Stimulated activated CD4-positive, alpha-beta T cell treated with anti-CD3 and anti-CD28 coated beads, Interleukin-4, amount 100 ng/mL, for 48 hours (primary cell): ENCODE measurements at places on chromosomes 11 and 22.

DNA sequence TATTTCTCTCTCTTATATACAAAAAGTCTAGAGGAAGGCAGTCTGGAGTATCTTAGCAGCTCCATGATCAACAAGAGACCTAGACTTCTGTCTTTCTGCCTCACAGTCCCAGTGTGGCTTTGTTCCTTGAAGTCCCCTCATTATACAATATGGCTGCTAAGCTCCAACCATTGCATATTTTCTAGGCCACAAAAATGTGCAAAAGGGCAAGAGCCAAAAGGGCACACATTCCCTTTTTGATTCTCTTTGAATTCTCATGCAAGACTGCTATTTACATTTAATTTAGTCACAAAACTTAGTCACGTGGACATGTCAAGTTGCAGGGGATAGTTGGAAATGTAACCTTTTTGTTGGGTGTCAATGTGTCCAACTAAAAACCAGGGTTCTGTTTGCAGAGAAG lies 64.2 kb upstream of the OLFML1 start:
- DNase-seq, result no peak

DNA sequence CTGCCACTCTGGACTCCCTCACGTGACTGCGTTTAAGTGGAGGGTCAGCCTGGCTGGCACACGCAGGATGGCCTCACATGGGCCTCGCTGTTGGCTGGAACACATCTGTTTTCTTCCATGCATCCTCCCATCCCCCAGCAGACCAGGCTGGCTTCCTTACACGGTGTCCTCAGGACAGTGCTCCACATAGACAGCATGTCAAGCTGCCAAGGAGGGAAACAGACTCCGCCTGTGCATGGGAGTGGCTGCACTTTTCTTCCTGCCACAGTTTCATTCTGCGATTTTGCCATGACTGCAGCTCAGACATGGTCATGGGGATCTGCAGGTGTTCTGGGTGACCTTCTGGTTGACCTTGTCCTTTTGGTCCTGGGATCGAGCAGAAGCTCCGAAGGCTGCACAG lies 344.2 kb downstream of the SHANK2 start:
- DNase-seq, result no peak

- DNase-seq, result no peak
These were observed 603.0 kb upstream of the CADM1 start for GRCh38 chr11:116107229-116107628.

- DNase-seq, result peak; percentile 16
These were observed 94.7 kb upstream of the RASSF10 start for GRCh38 chr11:12914400-12914912.

GRCh38 chr11:76190376-76190775 lies 15.9 kb downstream of the WNT11 start:
- DNase-seq, result no peak

GRCh38 chr11:19239039-19239438 lies 1.7 kb downstream of the E2F8 start:
- DNase-seq, result no peak

- DNase-seq, result no peak
These were observed 50.8 kb downstream of the FLRT1 start for GRCh38 chr11:64086258-64087123.

DNA sequence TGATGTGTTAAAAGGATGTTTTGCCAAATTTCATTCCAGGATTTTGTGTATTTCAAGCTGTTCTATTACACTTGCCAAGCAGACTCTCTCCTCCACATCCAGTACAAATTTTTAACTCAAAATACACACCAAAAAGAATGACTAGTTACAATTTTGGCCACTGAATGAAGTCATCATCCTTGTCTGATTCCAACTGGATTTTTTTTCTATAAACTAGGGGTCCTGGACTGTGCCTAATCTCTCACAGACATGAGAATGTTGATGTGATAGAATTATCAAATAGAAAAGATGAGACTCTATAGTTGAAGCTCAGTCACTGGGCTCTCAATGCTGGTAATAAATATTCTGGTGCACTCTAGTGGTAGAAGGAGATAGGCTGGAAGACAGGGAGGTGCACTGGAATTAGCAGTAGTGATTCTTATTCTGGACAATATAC lies 85.8 kb downstream of the FANCF start:
- DNase-seq, result no peak

- no peak for DNase-seq
These were observed 165.7 kb upstream of the SORL1-AS1 start for GRCh38 chr11:121618516-121618915.

DNA sequence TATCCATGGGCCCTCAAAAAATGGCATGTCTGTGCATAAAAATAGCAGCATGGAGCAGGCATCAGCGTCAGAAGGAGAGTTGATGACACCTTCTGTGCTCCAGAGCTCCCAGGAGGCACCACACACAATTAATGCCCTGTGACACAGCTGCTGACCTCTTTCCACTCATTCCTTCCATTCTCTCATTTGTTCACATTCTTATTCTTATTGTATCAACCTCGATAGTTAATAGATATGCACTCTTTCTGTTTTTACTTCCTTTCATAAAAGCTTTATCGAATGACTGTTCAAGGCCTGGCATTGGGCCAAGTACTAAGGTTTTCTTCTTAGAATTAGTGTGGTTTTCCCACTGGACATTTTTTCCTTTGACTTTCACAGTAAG lies 266.0 kb upstream of the MTNR1B start:
- DNase-seq, result no peak

DNA sequence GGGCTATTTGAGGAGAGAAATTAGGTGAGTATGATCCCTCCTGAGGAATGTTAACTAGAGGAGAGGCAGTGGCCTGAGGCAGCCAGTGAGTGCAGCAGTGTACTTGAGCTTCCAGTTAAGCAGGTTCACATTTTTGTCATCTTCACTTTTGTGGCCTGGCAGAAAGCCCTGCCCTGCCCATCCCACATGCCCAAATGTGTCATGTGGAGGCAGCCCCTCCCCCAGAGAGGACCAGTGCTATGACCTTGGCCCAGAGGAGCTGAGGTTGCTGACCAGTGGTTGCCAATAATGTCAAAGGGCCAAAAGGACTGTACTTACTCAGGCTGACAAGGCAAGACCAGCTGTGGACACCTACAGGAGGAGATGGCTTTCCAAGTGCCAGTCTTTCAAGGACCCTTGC lies 17.6 kb upstream of the GRK2 start:
- no peak for DNase-seq

DNA sequence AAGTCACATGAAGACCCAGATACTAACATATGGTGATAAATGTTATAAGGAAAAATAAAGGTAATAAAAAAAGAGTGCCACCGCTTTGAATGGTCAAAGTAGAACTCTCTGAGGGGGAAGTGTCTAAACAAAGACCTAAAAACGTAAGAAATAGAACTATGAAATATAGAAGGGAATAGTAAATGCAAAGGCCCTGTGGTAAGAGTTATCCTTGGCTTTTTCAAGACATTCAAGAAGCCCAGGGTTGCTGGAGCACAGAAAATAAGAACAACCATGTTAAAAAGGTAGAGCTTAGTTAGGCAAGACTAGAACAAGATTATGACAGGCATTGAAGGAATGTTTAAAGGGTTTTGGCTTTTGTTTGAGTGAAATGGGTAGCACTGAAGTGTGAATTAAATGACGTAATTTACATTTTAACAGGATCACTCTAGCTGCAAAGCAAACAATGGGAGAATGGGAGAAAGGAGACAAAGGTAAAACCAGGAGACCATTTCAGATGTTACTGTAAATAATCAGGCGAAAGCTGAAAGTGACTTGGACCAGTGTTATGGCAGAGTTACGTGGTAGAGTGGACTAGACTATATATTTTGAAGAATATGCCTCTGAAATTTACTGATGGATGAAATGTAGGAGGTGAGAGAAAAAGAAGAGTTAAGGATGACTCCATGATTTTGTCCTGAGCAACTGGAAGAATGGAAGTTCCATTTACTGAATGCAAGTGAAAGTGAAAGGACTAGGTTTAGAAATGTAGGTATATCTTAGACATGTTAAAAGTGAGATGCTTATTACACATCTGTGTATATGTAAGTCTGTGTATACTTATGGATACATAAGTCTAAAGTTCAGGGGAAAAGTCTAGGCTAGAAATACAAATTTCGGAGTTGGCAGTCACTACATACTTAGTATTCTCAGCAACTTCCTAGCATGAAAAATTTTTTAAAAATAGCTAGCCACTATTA lies 28.5 kb downstream of the BTBD10 start:
- DNase-seq, result no peak

DNA sequence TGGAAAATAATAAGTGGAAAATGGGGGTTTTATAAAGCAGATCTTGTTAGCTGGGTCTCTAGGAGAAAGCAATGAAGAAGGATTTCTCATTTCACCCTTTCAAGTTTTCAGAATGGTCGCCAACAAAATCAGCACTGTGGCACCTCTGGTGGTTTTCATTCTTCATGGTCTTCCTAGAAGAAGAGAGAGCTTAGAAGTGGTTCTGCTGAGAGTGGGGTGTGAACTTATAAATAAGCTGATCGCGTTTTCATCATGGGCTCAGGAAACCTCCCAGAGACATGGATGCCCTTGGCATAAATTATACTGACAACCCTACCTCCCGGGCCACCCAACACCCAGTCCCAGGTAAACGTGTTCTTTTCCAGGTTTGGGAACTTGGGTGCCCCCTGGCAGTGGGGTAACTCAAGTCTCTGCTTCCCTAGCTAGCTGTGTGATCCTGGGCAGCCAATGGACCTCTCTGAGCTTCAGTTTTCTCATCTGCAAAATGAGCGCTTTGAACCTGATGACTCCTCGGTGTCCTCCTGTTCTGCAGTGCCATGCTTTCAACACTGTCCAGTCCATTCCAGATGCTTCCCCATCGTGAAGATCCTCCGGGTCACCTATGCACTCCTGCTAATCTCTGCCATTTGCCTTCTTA lies 72.6 kb upstream of the GRAMD1B start:
- no peak for DNase-seq

DNA sequence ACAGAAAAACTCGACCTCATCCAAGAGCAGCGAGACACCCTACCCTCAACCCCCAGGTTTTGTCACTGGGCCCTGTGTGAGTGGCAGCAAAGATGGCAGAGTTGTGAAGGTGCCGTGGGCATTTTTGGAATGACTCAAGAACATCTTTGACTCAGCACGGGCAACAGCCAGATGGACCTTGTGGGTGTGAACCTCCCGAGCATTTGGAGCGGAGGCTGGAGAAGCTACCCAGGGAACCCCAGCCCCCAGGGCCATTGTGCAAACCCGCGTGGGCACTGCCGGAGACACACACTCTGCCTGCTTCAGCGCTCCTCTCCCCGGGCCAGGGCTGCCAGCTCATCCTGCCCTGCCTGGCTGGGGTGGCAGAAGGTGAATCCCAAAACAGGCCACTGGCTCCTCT lies 66.1 kb downstream of the PANX1 start:
- DNase-seq, result no peak

- no peak for DNase-seq
These were observed 103.4 kb downstream of the PHF21B start for GRCh38 chr22:44906248-44906936.

DNA sequence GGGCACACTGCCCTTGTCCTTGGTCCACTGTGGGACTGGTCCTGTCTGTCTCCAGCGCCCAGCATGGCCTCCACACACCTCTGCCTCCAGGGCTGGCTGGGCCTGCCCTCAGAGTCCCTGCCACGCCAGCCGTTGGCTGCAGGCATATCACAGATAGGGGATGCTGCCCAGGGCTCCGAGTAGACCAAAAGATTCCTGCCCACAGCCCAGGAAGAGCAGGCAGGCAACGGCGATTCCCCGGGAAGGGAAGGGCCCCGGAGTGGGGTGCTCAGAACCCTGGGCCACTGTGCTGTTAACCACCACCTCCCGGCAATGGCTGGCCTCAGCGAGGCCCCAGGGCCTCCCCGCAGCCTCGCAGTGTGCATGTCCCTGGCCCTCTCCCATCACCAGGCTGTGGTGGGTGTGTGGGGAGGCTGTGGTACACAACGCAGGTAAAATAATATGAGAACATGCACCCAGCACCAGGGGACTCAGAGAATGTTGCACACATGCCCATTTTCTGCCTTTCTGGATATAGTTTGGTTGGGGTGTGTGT lies 2.2 kb downstream of the IFITM5 start:
- DNase-seq, result no peak

- no peak for DNase-seq
These were observed 368 bp upstream of the CHORDC1 start for GRCh38 chr11:90223248-90223585.

GRCh38 chr11:16160146-16160545 lies 196.2 kb downstream of the SOX6 start:
- no peak for DNase-seq

DNA sequence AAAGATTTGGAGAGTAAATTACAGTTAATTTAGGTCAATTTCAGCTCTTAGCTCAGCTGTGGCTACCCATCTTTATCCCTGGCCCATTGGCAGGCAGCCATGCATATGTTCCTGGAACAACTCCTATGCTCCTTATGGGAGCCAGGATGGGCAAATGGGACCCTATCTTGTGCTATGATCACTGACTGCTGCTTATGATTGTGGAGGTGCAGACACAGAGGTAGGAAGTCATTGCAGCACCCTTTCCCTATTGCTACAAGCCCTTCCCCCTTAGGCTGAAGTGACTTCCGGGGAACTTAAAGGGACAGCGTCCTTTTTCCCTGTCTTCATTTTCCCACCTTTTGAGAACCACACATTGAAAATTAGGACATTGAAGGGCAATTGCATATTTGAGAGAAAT lies 112.7 kb downstream of the FCHSD2 start:
- no peak for DNase-seq

- peak; percentile 54 for DNase-seq
These were observed 504 bp downstream of the CFL1 start for GRCh38 chr11:65857500-65857852.

DNA sequence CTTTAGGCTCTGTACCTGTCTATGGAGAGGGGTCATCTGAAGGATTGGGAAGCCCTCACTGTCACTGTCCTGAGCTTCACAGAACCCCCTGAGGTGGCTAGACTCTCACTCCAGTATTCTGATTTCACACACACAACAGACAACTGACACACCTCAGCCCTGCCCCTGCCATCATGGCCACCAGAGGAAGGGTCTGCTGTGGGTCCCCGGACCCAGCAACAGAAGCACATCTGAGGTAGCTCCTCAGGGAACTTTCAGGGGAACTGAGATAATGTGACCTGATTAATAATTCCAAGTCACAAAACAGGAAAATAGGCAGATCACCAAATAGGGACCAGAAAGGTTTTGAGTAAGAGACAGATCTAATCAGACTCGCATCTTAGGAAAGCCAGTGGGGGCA lies 7.5 kb upstream of the C22orf39 start:
- DNase-seq, result no peak

DNA sequence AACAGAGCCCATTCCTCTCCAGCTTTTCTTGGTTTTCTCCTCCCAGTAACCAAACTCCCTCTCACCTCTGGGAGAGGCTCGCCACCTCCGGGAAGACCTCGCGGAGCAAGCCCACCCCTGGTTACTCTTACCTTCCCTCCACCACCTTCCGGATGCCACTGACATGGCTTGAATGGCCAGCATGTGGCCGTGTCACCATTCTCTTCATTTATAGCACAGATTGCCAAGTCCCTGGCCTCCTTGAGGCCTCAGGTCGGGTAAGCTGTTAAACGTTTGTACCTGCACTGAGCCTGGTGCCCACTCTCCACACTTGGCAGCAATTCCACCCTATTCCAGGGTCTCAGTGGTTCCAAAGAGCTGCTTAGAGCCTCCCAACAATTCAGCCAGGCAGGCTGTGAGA lies 8.0 kb upstream of the FXYD2 start:
- DNase-seq, result no peak

- no peak for DNase-seq
These were observed 52.2 kb downstream of the BMAL1 start for GRCh38 chr11:13329670-13330356.
